ENCODE measurements at places on chromosomes 1 and 21.

- DNase-seq = no peak
Observed at GRCh38 chr1:174958396-174958795, 41.4 kb upstream of the CACYBP start.

GRCh38 chr1:205435578-205436573, 14.0 kb upstream of the LEMD1 start:
- DNase-seq = no peak

- peak; percentile 60 for DNase-seq
Observed at GRCh38 chr1:154970631-154971340, at the start of gene SHC1. Gene SHC1 (minus strand): TSS chr1:154970747. CDS start chr1:154970526, 221 bp downstream.

- DNase-seq = no peak
Observed at GRCh38 chr1:227944090-227944930, 3.4 kb downstream of the WNT9A start.

DNA sequence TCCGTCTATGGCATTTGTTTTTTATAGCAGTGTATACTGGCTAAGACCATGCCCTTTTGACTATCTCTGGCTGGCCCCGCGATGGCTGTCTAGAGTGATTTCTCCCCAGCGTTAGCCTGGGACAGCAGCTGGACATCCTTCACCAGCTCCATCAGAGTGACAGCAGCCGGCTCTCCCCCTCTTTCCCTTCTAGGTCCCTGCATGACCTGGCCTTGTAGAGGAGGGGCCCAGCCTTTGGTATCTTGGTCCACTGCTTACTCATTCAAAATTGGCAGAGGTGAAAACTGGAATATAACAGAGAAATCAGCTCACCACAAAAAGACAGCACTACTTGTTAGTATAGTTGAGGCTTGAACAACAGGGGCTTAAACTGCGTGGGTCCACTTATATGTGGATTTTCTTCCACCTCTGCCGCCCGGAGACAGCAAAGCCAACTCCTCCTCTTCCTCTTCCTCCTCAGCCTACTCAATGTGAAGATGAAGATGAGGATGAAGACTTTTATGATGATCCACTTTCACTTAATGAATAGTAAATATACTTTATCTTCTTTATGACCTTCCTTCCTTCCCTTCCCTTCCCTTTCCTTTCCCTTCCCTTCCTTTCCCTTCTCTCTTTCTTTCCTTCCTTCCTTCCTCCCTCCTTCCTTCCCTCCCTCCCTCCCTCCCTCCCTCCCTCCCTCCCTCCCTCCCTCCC, 29.4 kb upstream of the B3GALNT2 start:
- no peak for DNase-seq

DNA sequence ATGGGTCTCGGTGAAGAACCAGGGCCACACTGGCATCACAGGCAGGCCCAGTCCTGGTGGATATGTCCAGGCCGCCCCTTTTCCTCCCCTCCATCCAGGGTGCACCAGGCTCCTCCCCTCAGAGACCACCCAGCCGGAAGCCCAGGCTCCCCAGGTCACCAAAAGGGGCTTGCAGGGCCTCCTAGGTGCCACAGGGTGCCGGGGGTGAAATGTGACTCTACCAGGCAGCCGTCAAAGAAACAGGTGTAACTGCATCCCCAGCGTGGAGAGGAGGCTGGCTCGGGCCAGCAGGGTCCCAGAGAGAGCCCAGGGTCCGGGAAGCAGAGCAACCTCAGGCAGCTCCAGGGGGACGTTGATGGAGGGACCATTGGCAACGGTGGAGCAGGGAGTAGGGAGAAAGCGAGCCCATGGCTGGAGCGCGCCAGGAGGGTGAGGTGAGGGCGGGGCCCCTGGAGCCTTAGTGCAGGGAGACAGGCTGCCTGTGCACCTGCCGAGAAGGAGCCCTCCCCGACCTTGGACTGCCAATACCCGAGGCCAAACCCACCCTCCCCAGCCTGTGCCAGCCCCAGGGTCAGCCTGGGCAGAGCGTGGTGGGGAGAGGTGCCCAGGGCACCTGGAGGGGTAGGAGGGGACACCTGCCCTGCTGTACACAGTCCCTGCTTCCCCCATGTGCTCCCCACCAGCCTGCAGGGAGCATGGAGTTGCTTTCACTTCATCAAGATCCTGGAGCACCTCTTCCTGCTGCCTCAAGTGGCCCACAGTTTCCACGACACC, 48.3 kb upstream of the POFUT2 start:
- DNase-seq = no peak

DNA sequence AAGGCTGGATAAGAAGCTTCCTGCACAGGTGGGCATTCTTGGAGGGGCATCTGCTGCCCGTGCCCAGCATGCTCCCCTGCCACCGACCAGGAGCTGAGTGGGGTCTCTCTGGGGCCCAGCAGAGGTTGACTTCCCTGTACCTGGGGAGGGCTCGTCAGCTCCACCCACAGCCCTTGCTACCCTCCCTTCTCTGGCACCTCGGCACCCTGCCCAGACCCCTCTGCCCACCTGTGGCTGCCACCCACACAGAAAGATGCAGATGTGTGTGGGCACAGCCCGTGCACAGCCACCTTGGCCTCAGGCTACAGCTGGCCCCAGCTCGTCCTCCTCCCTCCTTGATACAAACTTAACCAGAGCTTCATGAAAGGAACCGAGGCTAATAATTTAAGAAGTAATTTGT, 241.2 kb upstream of the VAMP3 start:
- no peak for DNase-seq

DNA sequence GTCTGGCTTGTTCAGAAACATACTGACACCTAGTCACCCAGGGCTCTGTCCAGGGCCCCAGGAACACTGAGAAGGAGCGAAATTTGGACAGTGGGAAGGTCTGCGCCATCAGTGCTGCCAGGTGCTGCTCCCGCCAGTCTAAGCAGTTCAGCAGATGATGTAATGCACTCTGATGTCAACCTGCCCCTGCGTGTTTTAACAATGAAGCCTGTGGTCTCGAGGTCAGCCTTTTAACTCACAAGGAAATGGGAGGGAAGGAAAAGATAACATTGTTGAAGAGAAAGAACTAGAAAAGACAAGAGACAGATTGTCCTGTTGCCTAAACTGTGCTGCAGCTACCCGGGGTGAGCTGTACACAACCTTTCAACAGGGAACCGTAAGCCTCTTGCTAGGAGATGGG, 126.6 kb upstream of the IFFO2 start:
- DNase-seq = no peak

- no peak for DNase-seq
Observed at GRCh38 chr1:245197911-245198379, 43.2 kb downstream of the KIF26B start.

GRCh38 chr1:81308191-81308590, 492.5 kb upstream of the ADGRL2 start:
- no peak for DNase-seq

GRCh38 chr1:204493984-204494280, 673 bp downstream of the PIK3C2B start:
- DNase-seq = peak; percentile 58

- DNase-seq = no peak
Observed at GRCh38 chr1:165495858-165496205, 48.0 kb upstream of the LRRC52 start.

DNA sequence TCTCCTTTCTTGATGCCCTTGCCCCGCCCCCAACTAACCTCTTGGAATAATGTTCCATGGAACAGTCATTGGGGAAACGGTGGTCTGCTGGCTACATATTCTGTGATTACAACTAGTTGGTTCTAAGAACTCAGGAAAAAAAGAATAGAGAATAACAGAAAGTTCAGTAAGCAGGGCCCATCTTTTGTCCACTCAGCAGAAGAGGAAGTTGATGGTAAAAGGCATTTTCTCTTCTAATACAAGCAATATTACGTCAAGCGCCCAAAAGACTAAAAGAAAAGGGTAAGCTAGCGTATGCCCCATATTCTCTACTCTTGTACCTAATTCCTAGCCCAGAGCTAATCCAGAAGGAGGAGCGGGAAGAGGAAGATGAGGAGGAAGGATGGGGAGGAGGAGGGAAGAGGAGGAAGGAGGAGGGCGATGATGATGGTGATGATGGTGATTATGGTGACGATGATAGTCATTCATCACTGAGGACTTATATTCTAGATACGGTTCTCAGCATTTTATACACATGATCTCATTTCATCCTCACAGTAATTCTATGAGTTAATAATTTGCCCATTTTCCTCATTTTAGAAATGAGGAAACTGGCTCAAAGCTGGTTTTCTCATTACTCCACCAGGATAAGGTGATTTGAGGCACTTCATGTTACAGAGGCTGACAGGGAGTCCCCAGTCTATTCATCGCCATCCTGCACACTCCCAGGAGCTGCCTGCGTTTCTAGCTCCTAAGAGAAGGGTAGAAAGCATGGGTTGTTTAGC, 76.6 kb upstream of the EFHD2 start:
- DNase-seq = no peak

GRCh38 chr1:27598902-27599528, 4.9 kb downstream of the AHDC1 start:
- DNase-seq = peak; percentile 47

GRCh38 chr1:50529510-50529909, 106.3 kb upstream of the DMRTA2 start:
- DNase-seq = no peak

DNA sequence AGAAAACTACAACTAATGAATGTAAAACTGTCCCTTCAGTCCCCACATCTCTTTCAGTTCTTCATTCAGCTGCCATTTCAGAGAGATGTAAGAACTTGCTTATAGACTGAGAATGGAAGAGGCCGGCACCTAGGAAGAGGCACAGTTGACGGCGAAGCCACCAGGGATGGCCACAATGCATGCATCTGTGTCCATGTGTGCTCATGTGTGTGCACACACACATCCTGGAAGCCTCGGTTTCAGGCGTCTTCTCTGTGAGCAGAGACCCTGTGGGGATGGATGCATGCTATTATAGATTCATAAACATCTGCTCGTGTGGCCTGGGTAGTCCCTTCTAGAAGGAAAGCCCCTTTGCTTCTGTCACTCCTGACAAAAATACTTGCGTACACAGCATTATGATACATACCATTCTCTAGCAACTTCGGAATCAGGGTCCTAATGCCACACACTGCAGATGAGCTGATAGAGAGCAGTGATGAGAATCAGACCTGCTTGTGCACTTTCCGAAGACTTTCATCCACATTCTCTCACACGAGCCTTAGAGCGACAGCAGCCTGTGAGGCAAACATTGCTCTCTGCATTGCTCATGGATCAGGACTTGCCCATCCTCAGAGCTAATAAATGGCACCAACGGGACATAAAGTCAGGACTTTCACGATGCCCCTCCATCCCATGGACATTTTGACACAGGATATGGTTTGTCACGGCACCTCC, 12.4 kb upstream of the GPR61 start:
- no peak for DNase-seq

Data from activated CD4-positive, alpha-beta T cell treated with anti-CD3 and anti-CD28 coated beads, Interleukin-2, amount 50 U/mL, for 16 hours (primary cell).